Left lobe of liver (tissue), 2 donors: ENCODE measurements at places on chromosomes 2 and 18.

DNA sequence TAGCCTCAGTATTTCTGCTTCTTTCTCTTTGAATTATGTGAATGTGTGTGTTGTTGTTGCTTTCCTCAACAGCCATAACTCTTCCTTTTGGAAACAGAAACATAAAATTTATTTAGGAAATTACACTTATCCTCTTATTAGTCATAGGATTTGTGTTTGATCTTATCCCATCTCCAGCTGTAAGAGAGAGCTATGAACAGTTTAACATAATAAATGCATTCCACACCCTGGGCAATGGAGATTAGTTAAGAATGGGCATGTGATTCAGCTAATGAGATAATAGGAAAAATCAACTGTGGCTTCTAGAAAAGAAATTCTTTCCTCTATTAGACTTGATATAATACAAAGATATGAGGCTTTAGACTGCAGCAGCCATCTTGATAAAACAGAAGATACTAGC is 55.0 kb downstream of the SCN7A start:
- no peak for DNase-seq

DNA sequence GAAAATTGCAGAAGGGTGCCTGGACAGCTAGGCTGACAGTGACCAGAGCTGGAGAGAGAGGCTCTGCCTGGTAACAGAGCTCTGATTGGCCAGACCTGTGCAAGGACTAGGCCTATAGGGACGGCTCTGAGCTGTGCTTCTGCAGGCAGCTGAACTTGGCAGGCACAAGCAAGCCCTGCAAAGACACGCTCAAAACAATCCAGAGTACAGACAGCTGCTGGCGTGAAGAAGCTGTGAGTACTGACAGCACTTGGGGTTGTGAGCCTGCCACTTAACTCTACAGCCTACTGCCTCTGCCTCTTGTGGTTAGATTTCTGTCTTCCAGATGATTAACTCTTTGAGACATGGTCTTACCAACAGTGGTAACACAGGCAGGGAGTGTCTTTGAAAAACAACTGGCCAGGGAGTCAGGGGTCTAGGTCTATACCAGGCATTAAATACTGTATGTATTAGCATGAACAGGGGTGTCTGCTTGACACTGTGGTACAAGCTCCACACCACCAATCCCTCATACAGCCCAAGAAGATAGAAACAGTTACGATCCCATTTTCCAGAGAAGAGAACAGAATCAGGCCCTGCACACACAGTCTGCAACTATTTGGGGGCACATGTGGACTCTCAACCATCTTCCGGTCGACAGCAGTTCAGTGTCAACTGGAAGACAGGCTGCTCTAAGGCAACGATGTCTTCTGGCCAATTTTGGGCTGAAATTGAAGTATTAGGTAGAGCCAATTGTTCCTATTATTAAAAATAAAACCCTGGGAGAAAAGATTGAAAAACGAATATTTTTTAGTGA is 568.4 kb downstream of the TNS1 start:
- DNase-seq: peak; percentile 84

DNA sequence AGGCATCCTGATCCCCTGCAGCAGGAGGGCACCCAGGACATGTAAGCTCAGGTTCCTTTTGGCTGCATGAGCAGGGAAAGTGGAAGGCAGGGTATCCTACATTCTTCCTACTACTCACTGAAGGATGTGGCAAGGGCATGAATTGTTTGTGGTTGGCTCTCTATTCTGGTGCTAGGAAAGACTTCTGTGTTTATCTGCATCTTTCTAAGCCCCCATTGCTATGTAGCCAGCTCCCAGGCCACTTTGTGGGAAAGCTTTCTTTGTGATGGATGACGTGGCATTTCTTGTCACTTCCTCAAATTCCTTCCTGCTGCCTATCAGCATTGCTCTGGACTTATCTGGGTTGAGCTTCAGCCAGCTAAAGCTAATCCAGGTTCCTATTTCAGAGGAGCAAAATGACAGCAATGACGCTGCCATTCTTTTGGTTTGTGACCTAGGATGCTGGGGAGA is 46.2 kb downstream of the MEIS1 start:
- DNase-seq: no peak

- DNase-seq: no peak
These were observed 47.3 kb downstream of the CD8B2 start for GRCh38 chr2:106534471-106534870.

GRCh38 chr2:142649581-142649980 is 227.9 kb upstream of the KYNU start:
- DNase-seq: no peak

DNA sequence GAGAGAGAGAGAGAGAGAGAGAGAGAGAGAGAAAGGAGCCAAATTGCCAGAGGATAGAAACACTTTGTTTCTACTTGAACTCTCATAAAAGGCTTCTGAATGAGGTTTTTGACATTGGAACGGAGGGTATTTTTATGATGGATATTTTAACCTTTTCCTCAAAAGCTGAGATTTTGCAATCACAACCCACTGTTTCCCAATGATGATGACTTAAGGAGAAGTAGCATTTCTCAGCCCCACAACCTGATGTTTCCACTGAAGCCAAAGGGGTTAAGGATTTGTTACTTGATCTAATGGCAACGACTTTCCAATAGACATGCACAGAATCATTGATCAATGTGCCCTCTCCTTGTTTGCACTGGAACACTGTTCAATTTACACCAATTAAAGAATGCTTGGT is 67.1 kb upstream of the POU3F3 start:
- DNase-seq: no peak

- DNase-seq: no peak
These were observed 869 bp downstream of the STARD7 start for GRCh38 chr2:96207774-96208142.

DNA sequence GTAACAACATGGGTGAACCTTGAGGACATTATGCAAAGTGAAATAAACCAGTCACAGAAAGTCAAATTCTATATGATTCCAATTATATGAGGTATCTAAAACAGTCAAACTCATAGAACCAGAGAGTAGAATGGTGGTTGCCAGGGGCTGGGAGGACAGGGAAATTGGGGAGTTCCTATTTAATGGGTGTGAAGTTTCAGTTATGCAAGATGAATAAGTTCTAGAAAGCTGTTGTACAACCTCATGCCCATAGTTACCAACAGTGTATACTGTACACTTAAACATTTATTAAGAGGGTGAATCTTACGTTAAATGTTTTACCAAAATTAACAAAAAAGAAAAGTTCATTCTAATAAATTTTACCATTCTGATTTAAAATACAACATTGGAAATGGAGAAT is 92.7 kb upstream of the WDSUB1 start:
- DNase-seq: no peak

GRCh38 chr2:44135771-44136170 is 32.9 kb upstream of the PPM1B start:
- no peak for DNase-seq

DNA sequence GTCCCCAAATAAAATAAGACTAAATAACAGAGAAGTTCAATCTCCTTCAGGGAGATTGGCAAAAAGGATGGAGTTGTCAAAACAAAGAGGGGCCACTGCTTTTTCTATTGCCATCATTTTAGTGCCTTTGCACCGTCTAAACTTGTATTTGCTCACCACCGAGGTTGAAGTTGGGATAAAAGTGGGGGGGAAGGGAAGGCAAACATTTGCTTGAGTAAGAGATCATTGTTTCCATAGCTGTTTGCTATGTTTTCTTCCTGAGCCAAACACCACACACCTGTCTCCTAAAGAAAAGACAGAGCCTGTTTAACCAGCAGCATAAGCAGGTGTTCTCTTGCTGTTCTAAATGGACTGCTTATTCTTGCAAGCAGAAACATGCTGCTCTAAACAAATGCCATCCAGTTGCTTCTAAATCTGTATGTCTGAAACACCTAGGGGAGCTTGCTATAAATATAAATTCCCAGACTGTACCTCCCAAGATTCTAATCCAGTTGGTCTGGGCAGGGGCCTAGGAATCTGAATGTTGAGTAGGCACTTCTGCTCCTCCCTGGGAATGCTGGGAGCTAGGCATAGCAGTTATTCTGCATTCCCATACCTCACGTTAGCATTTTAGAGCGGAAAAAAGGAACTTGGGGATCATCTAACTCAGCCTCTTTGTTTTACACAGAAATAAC is 179.4 kb upstream of the ARL4C start:
- DNase-seq: no peak

GRCh38 chr2:195531754-195532153 is 125.3 kb upstream of the SLC39A10 start:
- DNase-seq: no peak

DNA sequence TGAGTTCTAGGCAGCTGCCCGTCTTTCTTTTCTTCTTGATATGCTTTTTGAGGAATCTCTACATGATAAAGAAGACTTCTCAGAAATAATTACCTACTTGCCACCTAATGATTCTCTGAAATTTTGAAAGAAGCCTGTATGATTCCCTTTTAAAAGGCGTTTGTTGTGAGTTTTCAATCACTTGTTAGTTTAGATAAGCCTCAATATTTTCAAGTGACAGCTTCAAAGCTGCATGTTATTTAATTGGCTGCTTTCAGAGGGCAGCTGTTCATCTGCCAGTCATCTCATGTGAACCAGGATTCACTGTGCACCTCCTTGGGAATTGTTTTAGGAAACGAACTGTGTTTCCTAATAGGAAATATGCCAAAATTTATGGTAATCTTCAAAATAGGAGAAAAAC is 938.1 kb downstream of the CPS1 start:
- DNase-seq: no peak

DNA sequence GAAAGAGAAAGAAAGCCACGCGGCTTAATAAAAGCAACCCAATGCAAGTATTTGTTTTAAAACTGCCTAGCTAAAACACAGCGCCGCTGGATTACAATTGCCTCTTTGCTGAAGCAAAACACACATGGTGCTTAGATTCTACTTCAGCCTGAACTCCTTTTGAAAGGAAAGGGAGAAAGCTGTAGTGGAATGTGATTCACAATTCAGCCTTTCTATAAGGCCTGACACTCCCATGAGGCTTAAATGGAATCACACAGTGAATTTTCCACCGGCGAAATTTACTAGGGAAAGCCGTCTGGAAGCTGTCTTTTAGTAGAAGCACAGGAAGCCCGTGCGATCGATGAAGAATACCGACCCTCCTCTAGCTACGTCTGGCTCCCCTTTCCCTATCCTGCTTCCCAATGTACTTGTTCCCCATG is 348.0 kb downstream of the DLGAP1 start:
- no peak for DNase-seq

- DNase-seq: no peak
These were observed 141.5 kb downstream of the WDSUB1 start for GRCh38 chr2:159144776-159145614.

GRCh38 chr2:74502720-74503505 is 3.5 kb upstream of the LBX2 start:
- DNase-seq: peak; percentile 73

- DNase-seq: no peak
These were observed 512.0 kb downstream of the CMPK2 start for GRCh38 chr2:6353669-6354068.

DNA sequence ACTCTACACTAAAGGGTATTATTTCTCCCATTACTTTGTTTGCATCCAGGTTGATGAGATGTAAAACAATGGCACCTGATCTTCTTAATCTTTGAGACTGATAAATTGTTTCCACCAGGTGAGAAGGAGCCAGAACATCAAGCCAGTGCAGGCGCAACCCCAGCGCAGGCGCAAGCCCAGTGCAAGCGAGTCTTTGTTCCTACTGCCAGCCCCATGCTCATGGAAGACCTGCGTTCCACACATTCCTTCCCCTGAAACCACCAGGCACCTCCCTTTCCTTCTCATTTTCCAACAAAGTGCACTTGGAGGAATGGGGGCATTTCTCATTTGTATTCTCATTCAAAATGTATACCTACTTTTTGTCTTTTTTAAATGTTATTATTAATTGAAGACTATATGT is 188.7 kb upstream of the SMAD2 start:
- DNase-seq: no peak

GRCh38 chr2:217929272-217929671 is 73.5 kb downstream of the TNS1 start:
- DNase-seq: no peak

DNA sequence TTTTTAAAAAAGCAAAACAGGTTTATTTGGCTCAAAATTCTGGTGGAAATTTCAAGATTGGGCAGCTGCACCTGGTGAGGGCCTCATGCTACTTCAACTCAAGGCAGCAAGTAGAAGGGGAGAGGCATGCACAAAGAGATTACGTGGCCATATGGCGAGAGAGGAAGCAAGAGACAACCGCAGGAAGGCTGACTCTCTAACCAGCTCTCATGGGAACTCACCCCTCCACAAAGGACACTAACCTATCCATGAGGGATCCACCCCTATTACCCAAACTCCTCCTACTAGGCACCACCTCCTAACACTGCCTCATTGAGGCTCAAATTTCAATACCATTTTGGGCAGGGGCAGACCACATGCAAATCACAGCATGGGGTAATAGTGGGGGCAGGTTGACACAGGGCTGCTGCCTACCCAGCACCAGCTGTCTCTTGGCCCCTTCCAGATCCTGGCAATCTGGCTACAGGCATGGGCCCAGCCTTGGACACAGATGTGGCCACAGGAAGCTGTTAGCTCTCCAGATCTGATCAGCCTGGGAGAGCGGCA is 2.0 kb upstream of the CAPN10 start:
- DNase-seq: no peak

DNA sequence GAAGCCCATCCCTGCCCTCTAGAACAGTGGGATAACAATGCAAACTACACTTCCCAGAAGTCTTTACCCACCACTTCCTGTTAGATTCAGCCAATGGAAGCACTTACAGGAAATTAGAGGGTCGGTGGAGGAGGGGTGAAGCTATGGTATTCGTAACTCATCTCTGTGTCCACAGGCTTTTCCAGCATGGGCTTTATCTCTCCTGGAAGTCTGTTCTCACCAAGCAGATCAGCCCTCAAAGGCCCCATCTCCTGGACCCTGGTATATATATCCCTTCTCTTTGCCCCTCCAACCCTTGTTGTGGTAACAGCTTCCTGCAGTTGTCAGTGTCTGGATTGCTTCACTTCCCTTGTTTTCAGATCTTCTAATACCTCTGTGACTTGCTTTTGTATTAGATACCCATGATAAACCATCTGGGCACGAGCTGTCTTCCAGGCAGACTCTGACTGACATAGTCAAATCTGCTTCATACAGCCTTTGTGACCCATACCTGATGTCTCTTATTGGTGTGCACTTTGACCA is 475.0 kb upstream of the POU3F3 start:
- DNase-seq: no peak

GRCh38 chr2:11082880-11083279 is 72.4 kb upstream of the SLC66A3 start:
- no peak for DNase-seq

DNA sequence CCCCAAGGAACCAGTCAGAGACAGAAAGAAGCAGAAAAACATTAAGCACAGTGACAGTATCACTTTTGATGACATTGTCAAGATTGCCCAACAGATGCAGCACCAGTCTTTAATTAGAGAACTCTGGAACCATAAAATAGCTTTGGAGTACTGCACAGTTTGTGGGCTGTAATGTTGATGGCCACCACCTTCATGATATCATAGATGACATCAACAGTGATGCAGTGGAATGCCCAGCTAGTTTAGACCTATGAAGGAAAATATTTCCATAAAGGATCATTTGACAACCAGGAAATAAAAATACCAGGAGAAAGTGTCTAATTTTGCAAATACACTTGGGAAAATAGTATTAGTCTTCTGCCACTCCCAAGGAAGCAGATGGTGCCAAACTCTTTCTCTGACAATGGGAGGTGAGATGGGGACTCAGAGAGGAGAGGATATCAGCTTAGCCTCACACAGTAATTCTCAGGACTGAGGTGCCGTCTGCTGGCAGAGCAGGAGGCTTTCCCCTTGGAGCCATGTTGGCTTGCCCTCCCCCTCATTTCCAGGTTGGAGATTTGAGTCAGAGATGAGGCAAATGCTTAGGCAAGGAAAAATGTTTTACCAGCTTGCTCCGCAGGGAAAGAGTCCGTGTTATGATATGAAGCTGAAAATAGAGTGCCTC is 107.5 kb upstream of the CELF4 start:
- no peak for DNase-seq

- no peak for DNase-seq
These were observed 53.3 kb downstream of the FTCDNL1 start for GRCh38 chr2:199797431-199798403.
